ENCODE measurements at places on chromosomes 7 and 10.

DNA sequence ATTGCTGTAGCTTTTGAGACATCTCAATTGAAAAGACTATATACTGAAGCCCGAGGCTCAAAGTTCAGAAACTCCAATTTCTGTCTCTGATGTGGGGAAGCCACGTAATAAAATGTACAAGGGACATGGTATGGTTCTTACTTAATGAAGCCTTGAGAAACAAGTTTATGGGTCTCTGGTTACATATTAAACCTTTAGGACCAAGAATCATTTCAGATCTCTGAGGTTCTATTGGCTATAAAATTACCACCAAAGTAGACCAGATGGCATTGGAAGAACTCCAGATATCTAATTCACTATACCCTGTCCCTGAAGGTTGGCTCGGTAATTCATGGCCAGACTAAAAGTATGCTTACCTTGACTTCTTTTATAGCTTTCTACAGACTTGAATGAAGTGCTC, 23.7 kb downstream of the STAMBPL1 start:
- DNase-seq = no peak

DNA sequence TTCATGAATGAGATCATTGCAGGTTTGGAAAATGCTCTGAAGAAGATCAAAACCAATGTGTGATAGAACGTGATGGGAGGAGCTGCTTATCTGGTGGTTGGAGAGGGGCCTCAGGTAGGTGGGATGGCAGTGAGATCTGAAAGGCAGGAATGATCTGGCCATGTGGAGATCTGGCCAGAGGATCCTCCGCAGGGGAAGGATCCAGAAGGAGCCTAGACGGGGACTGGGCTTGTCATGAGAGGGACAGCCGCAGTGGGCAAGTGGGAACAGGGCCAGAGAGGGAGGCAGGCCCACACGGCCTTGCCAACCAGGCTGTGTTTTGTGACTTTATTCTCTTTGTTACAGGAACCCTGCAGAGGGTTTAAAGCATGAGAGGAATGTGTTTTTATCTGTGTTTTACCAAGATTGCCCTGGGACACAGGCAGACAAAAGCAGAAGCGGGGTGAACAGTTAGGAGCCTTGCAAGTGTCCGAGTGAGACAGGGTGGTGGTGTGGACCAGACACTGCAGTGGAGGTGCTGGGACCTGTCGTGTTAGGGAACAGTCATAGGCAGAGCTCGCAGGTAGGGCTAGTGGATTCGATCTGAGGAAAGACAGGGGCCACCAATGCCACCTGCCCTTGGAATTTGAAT, 66.6 kb downstream of the TLL2 start:
- no peak for DNase-seq

DNA sequence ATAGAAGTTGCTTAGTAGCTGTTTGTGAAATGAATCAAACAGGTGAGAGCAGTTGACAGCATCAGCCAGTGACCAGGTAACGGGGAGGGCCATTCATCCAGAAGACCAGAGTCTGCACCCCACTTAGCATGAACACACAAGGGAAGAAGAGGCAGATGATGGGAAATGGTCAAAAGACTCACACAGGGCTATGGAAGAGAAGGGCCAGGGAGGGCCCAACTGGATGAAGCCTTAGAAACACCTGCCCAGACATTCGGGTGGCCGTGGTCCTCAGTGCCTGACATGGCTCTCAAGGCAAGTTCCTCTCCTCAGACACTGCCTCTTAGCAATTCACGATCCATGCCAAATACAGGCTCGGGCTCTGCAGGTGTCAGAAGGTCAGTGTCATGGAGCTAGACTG, 354.1 kb downstream of the TCERG1L start:
- DNase-seq = no peak

GRCh38 chr7:148535217-148535616, 55.3 kb upstream of the C7orf33 start:
- DNase-seq = no peak

GRCh38 chr7:132939495-132939894, 142.4 kb downstream of the CHCHD3 start:
- DNase-seq = no peak

GRCh38 chr10:95308389-95309302, 17.8 kb upstream of the PDLIM1 start:
- DNase-seq = no peak

DNA sequence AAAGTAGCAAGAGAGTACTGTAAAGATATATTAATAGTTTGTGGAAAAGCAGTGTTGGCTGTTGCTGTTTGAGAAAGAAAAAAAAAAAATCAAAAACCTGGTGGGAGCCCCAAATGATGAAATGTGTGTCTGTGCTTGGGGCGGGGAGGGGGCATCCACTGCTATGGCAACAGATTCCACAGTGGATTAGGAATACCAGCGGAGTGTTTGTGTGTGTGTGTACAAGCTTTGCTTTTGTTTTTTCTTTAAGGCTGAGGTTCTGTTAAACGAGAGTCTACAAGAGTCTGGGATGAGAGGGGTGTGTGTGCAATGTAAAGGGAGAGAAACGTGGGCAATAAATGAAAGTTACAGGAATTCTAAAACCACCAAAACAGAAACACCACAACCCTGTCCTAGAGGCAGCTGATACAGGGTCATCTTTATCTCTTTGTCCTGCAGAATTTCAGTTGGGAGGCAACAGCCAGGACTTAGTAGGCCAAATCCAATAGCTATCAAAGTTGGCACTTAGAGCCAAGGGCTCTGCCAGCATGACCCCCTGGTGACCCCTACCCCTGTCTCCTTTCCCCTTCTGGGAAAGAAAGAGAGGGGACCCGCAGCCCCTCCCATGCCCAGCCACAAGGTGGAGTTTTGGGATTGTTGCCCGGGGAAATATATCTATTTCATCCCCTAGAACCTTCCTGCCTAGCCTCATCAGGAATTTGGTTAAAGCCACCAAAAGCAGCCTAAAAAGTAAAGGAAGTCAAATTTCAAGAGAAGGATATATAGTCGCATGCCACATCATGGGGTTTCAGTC, 85.4 kb downstream of the OSBPL3 start:
- DNase-seq = no peak

GRCh38 chr10:79367426-79368189, 20.3 kb downstream of the PPIF start:
- DNase-seq = no peak

DNA sequence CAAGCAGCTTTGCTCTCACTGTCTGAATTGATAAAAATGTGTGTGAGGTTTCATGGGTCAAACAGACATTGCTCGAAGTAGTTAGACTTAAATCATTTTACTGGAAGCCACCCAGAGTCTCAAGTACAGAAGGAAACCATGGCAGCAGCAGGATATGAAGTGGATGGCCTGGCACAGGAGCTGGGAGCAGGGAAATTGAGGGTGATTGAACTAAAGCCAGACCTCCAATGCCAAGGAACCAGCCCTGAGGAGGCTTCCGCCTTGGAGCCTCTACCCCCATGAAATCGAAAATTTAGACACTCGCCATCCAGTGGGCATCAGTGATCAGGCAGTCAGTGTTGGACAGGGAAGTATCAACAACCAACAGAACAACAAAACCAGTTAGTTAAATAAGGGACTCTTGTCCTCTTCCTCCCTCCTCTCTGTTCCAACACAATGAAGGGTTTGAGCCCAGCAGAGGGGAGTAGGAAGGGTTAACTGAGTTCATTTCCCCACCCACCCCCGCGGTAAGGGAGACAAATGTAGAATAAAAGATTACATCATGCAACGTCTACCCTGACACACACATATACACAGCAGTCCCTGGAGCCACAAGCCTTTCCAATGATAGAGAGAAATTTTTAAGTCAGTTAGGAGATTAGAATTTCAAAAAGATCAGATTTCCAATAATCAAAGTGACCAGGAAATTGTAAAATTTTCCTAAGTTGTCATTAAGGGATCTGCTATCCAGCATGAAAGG, 156.3 kb downstream of the SLC16A9 start:
- DNase-seq = no peak

- peak; percentile 43 for DNase-seq
Observed at GRCh38 chr7:91085175-91085574, 179.1 kb upstream of the FZD1 start.

- DNase-seq = no peak
Observed at GRCh38 chr10:127048630-127049029, 143.4 kb downstream of the DOCK1 start.

DNA sequence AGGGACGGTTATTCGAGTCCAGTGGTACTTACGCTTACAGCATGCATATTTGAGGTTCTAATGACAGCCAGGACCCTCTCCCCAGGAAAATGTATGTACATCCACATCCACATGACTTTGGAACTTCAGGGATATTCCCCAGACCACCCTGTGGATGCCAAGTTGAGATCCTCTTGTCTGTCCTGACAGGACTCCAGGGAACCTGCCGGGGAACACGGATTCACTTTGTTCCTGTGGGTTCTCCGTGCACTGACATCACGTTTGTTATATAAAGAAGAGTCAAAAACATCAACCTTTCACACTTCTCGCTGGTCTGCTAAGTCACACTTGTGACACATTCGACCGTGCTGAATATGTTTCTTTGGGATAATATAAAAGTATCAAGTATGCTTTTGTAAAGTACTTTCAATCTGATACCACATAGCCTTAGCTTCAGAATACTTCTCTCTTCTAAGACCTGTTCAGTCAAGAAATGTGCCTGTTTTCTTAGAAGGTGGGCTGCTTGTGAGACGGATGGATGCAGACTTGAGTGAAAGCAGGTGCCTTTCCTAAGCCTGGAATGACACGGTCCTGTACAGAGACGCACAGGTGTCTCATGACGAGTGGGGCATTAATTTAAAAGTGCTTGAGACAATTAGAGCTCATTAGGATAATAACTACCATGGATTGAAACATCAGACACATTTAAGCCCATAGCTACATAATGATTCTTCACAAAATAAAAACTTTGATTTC, 38.7 kb downstream of the CALML5 start:
- DNase-seq = no peak

GRCh38 chr10:29719281-29719675, 84.5 kb upstream of the SVIL start:
- DNase-seq = no peak

GRCh38 chr7:45684910-45685618, 110.9 kb downstream of the ADCY1 start:
- no peak for DNase-seq

- no peak for DNase-seq
Observed at GRCh38 chr7:46058086-46058823, 137.2 kb upstream of the IGFBP3 start.

DNA sequence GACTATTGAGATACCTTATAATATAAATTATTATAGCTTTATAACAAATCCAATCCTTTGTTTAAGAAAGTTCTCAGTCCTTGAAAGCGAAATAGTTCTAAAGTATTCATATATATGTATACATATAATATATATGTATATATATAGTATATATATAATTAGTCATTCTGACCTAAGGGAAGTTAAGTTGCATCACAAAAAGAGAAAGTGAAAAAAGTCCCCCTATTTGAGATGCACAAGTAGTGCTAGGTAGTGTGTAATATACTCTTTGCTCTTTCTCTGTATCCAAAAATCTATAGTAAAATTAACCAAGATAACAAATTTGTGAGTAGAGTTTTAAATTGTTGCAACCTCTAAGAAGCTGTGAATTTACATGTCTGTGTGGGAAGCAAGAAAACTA, 13.3 kb upstream of the IFIT1B start:
- DNase-seq = no peak

DNA sequence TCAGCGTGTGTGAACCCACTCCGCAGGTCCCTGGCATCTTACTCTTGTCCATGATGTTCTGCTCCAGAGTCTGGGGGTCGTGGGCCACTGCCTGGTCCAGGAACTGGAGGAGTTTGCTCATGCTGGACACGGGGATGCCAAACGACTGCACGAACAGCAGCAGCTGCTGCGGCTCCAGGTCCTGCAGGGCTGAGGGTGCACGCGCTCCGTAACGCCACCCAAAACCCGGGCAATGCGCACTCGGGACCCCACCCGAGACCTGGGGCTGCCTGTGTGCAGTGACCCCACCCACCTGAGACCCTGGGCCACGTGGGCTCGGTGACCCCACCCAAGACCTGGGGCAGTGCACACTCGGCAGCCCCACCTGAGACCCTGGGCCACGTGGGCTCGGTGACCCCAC, 22.0 kb upstream of the MICALL2 start:
- no peak for DNase-seq

- DNase-seq = no peak
Observed at GRCh38 chr10:19620811-19621210, 195.4 kb upstream of the PLXDC2 start.

DNA sequence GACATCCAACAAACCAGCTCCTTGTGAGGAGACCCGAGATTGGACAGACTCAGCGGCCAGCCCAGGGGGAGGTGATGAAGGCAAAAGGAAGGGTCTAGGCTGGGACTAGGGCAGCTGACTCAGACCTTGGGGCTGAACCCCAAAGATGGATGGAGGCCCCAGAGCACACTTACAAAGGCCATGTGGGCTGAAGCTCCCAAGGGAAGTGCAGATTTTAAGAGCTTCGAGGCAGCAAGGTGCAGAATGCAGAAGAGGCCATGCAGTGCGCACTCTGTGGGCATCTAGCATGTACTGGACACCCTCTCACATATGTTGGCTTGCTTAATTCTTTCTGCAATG, 11.8 kb downstream of the WDFY4 start:
- DNase-seq = no peak

- DNase-seq = no peak
Observed at GRCh38 chr10:3231951-3232730, 59.6 kb upstream of the PITRM1 start.

DNA sequence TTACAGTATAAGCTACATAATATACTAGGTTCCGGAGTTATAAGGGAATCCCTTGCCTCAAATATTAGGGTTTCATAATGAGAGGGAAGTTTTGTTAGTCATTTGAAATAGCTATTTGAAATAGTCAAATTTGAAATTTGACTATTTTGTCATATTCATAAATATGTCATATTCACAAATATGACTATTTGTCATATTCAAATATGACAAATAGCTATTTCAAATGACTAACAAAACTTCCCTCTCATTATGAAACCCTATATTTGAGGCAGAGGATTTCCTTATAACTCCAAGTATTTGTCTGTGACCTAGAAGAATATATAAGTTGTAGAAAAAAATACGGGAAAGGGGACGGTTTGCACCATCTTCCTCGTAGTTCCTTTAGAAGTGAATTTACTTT, 76.6 kb downstream of the HDAC9 start:
- no peak for DNase-seq

- no peak for DNase-seq
Observed at GRCh38 chr10:11475831-11476434, 135.5 kb downstream of the USP6NL start.

GRCh38 chr10:22427101-22427500, 81.8 kb downstream of the SPAG6 start:
- no peak for DNase-seq

- DNase-seq = no peak
Observed at GRCh38 chr10:90418869-90419652, 438.8 kb downstream of the HTR7 start.

- no peak for DNase-seq
Observed at GRCh38 chr7:149562602-149563001, 65.0 kb upstream of the ZNF746 start.

GRCh38 chr7:13875496-13876074, 113.9 kb downstream of the ETV1 start:
- no peak for DNase-seq
